Activated naive CD8-positive, alpha-beta T cell treated with anti-CD3 and anti-CD28 coated beads, Interleukin-2, amount 50 U/mL, for 16 hours (primary cell): ENCODE measurements at places on chromosomes 1 and 21.

GRCh38 chr21:15363921-15364320, 299.1 kb upstream of the NRIP1 start:
- DNase-seq, result no peak

- DNase-seq, result no peak
These were observed 16.5 kb downstream of the CTSS start for GRCh38 chr1:150748878-150749719.

GRCh38 chr1:231240531-231240882, 505 bp upstream of the GNPAT start:
- DNase-seq, result no peak

DNA sequence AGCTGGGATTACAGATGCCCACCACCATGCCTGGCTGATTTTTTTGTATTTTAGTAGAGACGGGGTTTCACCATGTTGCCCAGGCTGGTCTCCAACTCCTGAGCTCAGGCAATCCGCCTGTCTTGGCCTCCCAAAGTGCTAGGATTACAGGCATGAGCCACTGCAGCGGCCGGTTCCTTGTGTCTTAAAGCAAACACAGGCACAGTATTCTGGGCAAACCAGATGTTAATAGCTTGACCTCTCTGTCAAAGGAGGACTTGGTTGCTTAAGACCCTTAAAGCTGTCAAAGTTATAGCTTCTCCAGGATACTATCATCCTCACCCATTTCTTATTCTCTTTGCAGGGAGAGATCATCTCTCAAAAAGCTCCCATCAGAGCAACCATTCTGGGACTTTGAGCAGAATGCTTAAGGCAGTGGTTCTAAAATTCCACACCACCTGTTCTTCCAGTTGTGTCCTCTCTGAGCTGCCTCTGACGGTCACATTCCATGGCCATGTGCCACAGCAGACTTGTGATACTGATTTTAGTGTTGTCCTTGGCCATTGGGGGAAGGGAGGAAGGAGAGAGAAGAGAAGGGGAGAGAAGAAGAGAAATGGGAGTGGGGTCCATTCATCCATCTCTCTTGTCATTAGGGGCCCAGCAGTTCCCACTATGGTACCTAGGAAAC, 81.8 kb downstream of the PBX1 start:
- no peak for DNase-seq

- no peak for DNase-seq
These were observed 4.4 kb upstream of the C2CD2 start for GRCh38 chr21:41957991-41958766.

GRCh38 chr21:45630066-45630694, 13.3 kb upstream of the PCBP3 start:
- DNase-seq, result no peak

- no peak for DNase-seq
These were observed 227.2 kb downstream of the OLFM3 start for GRCh38 chr1:101769520-101769919.

DNA sequence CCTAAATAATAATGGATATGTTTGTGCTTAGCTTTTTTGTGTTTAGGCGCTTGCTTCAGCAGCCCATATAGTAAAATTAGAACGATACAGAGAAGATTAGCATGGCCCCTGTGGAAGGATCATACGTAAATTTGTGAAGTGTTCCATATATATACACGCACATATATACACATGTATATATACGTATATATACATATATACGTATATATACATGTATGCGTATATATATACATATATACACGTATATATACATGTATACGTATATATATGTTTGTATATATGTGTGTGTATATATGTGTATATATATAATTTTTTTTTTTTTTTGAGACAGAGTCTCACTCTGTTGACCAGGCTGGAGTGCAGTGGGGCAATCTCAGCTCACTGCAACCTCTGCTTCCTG, 17.4 kb downstream of the SNX27 start:
- DNase-seq, result no peak

DNA sequence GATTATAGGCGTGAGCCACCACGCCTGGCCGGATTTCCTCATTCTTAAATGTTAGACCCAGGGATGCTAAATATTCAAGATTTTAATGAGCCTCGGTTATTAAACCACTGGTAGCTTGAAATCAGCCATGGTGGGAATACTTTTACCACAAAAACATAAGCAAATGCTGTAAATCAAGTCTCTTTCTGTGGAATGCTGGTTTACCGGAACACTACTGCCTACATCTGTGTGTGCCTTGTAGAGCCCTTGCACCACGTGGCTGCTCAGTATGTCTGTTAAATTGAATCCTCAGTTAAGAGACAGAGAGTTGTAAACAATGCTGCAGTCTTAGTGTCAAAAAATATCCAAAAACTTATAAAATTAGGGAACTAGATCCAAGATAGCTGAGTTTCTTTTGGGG, 26.8 kb upstream of the CNN3 start:
- no peak for DNase-seq

- DNase-seq, result no peak
These were observed 30.4 kb downstream of the RIMS3 start for GRCh38 chr1:40634901-40635655.

- no peak for DNase-seq
These were observed 30.5 kb upstream of the PTGS2 start for GRCh38 chr1:186710696-186711095.

- no peak for DNase-seq
These were observed 64.1 kb downstream of the KIFAP3 start for GRCh38 chr1:170010443-170010842.

- no peak for DNase-seq
These were observed 25.4 kb upstream of the FMO1 start for GRCh38 chr1:171222936-171223335.

DNA sequence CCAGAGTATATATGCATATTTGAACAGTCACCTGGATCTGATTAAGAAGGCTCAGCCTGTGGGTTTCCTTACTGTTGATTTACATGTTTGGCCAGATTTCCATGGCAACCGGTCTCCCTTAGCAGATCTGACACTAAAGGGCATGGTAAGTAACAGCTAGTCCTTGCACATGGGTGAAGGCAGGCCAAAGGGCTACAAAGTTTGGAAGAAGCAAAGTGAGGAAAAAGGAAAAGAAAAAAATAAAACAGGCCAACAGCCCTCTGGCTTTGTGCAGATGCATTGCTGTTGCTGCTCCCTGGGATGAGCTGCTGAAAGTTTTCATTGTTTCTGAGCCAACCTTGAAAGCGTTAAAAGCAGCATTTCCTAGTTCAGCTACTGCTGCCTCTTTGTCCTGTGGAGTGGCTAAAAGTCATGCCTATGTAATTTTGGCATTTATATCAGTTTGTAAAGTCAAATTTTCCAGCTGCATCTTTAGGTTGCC, 176.5 kb upstream of the HOOK1 start:
- no peak for DNase-seq

DNA sequence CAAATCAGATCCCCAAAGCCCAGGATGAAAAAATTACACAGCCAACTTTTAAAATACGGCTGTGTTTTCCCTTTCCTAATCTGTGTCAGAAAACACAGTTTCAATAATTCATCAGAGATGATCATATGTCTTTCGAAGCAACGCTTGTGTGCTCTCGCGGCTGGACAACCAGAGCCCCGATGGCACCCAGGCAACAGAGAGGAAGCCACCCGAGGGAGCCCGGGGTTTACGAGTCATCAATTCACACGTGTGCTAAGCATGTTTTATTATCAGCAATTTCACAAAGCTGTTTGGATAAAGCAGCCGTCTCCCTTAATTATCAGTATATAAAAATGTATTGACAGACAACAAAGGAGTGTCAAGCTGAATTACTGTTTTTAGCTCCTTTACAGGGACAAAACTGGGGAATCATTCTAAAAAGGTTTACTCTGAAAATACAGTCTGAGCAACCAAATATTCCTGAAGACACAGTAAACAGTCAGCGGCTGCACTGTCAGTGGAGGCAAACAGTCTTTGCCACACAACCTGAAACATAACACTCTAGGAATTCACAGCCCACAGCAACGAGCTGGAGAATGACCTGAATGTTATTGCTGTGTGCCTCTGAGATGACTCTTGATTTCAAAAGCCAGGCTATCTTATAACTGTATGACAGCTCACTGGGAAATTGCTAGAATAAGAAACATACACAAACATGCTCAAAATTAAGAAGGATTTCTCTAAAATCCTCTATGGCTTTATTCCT, 201.0 kb downstream of the SIPA1L2 start:
- no peak for DNase-seq

- no peak for DNase-seq
These were observed 163.2 kb upstream of the HMCN1 start for GRCh38 chr1:185570962-185571361.

GRCh38 chr1:106584676-106585075, 471.8 kb upstream of the PRMT6 start:
- DNase-seq, result no peak

DNA sequence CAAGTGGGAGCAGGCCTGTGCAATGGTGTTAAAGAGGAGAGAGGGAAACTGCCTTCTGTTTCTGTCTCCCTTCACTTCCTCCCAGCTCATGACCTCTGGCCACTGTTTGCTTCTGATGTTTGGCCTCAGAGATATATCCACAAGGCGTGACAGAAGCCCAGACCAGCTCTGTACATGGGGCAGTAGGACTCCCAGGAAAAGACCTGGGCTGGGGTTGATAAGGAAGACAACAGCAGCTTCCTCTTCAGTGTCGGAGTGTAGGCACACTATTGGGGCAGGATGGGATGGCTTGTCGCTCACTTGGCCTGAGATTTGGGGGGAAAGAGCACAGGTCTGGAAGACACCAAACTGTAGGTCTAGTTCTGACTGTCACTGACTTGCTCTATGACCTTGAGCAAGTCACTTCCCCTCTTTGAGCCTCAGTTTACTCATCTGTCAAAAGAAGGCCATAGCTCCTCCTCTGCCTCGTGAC, 67.8 kb upstream of the KLHDC7A start:
- no peak for DNase-seq

- DNase-seq, result no peak
These were observed 35.3 kb downstream of the EPHB2 start for GRCh38 chr1:22745669-22746585.

DNA sequence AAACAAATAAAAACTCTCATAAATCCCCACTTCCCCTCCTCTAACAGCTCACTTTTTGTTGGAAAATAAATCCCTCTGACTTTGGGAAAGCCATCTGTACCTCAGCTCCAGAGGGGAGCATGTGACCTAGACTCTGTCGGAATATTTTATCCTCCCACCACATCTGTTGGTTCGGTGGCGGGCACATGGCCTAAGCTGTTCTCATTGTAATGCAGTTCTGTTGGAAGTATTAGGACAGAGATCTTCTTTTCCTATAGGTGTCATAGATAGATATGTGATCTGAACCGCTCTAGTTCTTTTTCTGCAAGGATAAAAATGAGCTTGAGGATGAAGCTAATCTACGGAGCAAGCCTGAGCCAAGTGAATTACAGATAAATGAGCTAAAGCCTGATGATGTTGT, 50.5 kb upstream of the EPS8L3 start:
- no peak for DNase-seq

GRCh38 chr1:8389958-8390535, 72.1 kb downstream of the SLC45A1 start:
- no peak for DNase-seq

- DNase-seq, result no peak
These were observed 32.3 kb downstream of the AGT start for GRCh38 chr1:230681599-230681998.

GRCh38 chr1:189726806-189727205, 750.9 kb downstream of the BRINP3 start:
- DNase-seq, result no peak

- no peak for DNase-seq
These were observed 18.0 kb downstream of the NOL9 start for GRCh38 chr1:6536291-6536690.

DNA sequence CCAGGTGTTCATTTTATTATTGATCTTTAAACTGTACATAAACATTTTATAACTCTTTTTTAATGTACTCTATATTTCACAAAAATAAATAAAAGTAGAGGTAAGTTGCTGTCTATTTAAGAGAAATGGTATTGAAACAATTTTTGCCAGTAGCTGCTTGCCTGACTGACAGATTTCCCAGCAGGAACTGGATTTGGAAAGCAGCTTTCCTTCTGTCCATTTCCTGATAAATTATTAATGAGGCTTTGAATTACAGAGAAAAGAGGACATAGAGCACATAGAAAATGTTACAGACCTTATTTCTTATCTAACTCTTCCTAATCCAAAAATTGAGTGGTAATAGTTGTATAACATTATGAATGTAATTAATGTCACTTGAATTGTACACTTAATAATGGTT, 79.7 kb upstream of the BCL10 start:
- DNase-seq, result no peak

DNA sequence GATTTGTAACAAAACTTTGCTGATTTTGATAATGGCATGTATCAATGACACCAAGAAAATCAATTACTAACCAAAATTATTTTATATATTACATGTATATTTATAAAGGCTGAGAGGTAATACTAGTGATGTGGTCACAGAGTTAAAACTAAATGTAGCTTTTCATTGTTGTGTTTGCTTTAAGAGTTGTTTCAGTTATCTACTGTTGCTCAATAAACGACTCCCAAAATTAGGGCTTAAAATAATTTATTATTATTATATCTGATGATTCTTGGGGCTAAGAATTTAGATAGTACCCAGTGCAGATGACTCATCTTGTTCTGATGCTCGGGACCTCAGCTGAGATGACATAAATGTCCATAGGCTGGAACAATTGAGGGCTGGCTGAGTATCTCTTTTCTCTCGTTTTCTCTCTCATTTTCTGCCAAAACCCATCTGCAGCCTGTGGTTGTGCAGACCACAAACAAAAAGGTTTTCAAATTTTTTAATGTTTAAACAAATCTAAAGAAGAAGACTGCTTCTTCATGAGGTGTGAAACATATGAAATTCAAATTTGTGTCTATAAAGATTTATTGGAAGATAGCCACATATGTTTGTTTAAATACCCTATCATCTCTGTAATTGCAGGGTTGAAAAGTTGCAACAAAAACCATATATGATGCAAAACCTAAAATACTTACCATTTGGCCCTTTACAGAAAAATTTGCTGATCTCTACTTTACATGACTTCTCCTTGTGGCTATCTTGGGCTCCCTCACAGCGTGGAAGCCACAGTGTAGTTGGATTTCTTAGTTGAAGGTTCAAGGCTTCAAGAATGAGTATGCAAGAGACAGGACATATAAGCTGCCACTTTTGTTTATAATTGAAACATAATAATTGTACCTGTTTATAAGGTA, 14.8 kb upstream of the PTPRC start:
- DNase-seq, result no peak

DNA sequence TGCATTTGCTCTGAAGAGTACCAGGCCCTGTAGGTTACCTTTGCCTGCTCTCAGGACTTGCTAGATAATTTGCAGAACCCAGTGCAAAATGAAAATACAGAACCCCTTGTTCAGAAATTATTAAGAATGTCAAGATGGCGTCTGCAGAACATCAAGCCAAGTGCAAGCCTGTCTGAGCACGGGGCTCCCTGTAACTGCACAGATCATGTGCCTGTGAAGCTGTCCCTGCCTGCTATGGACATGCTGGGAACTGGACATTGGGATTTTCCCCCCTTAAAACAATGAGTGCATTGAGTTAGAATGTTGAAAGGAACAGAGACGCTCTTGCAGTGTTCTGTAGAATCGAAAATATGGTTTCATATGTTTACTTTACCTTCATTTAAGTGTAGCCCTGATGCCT, 2.9 kb downstream of the CLDN14 start:
- DNase-seq, result no peak

GRCh38 chr1:153493343-153493960, 33.0 kb upstream of the S100A7 start:
- no peak for DNase-seq

- no peak for DNase-seq
These were observed 537.5 kb downstream of the LTN1 start for GRCh38 chr21:28455253-28455600.

GRCh38 chr1:211336161-211336560, 9.5 kb downstream of the TRAF5 start:
- DNase-seq, result no peak
